Stimulated activated CD4-positive, alpha-beta T cell treated with anti-CD3 and anti-CD28 coated beads, Interleukin-4, amount 100 ng/mL, for 4 hours (primary cell): ENCODE measurements at places on chromosomes 7 and 10.

- DNase-seq: no peak
These were observed 3.6 kb downstream of the LIPN start for GRCh38 chr10:88763441-88763840.

DNA sequence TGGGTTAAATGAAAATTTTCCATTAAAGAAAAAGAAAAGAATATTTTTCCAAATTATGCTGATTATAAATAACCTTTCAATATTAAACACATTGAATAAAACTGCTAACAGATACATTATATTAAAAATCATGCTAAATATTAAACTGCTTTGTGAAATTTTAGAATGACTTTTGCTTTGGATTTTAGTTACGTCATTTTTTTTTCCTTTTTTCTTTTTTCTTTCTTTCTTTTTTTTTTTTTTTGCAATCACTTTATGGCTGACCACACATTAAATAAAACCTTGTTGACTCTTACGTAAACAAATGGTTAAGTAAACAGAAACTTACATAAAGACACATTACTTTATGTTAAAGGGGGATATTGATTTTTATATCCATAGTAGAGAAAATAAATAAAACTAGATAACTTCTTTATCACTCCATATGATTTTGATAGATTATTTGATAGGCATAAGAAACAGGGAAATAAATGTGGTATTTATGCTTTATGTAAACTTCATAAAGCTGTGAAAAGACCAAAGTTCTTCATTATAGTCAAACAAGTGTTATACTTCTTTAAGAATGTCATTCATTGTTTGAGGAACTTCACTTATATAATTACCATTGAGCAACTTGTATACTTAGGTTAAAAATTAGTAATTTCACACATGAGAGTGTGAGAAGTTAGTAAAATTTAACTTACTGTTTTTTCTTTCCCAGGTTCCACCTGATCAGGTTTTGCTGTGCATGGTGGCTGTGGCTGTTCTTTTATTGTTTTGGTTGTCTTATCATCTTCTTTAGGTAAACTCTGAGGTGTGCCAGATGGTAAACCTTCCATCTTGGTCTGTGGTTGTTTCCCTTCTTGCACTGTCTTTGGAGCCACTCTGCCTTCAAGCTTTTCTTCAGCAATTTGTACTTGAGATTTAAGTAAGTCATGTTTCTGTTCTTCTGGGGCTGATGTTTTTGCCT is 197.3 kb downstream of the PCLO start:
- no peak for DNase-seq

DNA sequence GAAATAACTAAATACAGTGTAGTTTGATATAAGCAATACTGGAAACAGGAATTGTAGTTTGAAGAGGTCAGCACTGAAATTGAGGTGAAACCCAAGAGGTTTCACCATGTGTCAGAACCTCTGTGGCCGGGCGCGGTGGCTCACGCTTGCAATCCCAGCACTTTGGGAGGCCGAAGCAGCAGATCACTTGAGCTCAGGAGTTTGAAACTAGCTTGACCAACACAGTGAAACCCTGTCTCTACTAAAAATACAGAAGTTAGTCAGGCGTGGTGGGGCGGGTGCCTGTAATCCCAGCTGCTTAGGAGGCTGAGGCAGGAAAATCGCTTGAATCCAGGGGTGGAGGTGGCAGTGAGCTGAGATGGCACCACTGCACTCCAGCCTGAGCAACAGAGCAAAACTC is 13.7 kb downstream of the AHCYL2 start:
- no peak for DNase-seq

DNA sequence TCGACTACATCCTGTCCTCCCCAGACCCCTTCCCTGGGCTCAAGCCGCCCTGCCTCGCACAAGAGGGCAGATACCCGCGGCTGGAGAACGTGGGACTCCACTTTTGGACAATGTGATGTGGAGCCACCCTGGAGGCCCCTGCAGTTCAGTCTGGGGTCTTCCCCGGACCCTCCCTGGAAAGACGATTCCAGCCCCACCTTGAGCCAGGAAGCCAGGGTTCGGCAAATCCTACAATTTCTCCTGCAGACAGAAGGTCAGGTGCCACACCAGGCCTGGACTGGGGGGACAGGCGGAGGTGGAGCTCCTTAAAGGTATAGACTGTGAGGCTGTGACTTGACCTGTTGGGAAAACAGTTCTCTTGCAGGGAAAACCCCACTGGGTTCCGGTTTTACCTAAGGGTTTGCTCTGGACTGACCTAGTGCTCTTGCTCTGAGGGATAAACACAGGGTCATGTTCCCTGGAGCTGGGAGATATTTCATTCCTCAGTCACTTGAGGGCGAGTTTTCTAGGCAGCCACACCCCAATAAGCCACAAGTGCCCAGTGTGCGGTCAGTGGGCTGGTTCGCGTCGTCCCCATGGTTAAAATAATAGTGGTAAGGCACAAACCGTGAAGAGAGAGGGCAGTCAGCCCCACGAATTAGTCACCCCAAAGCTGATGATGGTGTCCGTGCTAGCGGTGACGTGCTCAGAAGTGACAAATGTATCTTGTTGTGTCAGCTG is 1.6 kb downstream of the FOXL3 start:
- no peak for DNase-seq

GRCh38 chr7:30612658-30613265 is 18.1 kb downstream of the GARS1 start:
- no peak for DNase-seq

- no peak for DNase-seq
These were observed 90.5 kb upstream of the SVIL start for GRCh38 chr10:29725133-29725720.
